Cortex of kidney (tissue), 1 donor: ENCODE measurements at places on chromosomes 4 and X.

- no peak for DNase-seq
These were observed 98.3 kb upstream of the GALNTL6 start for GRCh38 chr4:171714791-171715454.

- DNase-seq, result no peak
These were observed 42.2 kb downstream of the PARM1 start for GRCh38 chr4:74975082-74975481.

DNA sequence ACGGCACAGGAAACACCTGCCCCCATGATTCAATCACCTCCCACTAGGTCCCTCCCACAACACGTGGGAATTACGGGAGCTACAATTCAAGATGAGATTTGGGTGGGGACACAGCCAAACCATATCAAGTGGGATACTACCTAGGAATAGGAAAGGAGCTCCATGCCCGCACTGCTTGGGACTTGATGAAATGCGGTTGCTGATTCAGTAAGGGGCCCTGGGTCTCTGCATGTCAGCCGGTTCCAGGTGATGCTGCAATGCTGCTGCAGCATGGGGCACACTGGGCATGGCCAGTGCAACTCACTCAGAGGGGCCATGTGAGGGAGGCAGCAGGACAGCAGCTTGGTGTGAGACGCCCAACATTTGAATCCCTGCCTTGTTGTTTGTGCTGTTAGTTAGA lies 34.0 kb upstream of the MSX1 start:
- no peak for DNase-seq

- no peak for DNase-seq
These were observed 18.1 kb upstream of the ZXDB start for GRCh38 chrX:57573754-57574153.

DNA sequence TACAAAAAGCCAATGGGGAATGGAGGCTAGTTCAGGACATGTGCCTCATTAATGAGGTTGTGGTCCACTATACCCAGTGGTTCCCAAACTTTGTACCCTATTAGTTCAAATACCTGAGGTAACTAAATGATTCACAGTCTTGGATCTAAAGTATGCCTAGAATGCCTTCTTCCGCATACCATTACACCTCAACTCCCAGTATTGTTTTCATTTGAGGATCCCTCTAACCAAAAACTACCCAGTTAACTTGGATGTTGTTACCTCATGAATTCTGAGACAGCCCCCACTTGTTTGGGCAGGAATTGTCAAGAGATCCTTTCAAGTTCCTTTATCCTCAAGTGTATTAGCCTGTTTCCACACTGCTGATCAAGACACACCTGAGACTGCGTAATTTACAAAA lies 439.2 kb downstream of the PCDH10 start:
- DNase-seq, result no peak

DNA sequence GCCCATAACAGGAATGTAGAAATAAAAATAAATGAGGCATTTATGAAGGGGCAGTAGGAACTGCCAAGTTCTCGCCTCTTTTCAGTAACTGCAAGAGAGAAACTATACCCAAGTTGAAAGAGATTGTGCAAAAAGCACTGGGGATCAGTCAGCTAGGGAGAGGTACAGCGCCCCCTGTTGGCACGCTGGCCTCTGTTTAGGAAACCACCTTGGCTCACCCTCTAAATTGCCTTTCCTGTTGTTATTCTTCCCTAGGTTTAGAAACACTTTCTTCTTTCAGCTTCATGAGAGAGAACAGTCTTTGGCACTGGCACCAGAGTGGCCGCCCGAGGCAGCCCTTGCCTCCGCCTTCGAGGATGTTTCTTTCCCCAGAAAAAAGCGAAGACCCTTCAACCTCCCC lies 348.5 kb downstream of the MID1IP1 start:
- DNase-seq, result no peak

DNA sequence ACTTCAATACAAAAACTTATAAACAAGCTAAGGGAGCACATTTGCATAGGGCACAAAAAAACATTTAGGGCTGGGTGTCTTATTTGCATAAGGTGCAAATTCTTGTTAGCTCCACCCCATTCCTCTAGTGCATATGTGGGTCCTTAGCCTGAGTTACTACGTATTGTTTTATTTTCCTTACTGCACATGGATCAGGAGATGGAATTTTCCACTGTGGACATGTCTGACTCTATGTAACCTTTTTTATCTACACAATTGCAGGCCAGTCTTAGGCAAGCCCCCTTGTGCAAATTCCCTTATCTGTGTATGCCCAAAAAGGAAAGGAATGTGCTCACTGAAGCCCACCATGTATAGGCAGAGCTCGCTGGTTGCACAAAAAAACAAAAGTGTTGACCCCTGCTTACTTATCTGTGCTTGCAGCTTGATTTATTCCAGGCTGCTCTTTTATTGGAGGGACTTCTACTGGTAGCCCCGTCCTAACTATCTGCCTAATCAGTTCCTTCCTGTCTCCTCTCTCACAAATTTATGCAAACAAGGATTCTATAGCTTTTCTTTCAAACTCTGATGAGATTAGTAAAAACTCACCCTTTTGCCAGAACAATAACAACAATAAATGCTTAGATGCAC lies 359.0 kb upstream of the MAGEB16 start:
- no peak for DNase-seq

DNA sequence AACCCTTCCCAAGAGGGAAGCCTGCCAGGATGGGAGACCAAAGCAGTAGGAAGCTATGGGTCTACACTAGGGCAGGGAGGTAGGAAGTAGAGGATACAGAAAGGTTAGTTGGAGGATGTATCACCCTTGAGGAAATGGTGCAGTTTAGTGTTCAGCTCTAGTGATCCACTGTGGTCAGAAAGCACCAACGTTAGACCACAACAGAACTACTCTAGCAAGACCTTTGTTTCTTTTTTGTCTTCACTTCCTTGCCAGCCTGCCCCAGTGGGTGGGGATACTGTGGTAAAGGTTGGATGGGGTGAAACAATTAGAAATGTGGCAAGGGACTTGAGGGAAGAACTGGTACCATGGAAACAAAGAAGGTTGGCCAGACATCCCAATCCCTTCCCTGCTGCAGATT lies 83.3 kb downstream of the DDIT4L start:
- no peak for DNase-seq

DNA sequence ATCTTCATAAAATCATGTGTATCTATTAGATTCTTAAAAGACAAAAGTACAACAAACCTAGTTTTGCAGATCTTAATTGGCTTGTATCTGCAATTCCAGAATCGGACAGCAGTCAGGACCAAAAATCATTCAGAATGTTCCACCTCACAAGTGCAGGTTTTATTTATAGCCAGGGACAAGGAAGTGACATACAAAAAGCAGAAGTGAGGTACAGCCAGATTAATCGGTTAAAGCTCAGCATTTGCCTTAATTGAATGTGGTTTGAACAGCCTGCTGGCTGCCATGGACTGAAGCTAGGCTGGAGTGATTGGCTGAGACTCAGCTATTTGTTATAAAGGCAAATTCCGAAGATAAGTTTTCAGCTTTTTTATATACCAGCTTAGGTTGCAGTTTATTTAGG lies 932.6 kb downstream of the C4orf33 start:
- DNase-seq, result no peak
